ENCODE measurements at places on chromosomes 7 and 10.

GRCh38 chr10:78335371-78335690 lies 301.7 kb downstream of the RPS24 start:
- no peak for DNase-seq

GRCh38 chr10:32972460-32972859 lies 14.4 kb upstream of the ITGB1 start:
- DNase-seq, result no peak

DNA sequence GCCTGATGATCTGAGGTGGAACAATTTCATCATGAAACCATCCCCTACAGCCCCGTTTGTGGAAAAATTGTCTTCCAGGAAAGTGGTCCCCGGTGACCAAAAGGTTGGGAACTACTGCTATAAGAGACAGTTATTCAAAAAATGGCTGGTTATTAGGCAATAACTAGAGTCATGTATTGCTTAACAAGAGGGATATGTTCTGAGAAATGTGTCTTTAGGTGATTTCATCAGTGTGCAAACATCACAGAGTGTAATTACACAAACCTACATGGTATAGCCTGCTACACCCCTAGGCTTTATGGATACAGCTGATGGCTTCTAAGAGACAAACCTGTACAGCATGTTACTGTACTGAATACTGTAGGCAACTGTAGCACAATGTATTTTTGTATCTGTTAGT lies 71.3 kb upstream of the CSTF2T start:
- DNase-seq, result peak; percentile 1

DNA sequence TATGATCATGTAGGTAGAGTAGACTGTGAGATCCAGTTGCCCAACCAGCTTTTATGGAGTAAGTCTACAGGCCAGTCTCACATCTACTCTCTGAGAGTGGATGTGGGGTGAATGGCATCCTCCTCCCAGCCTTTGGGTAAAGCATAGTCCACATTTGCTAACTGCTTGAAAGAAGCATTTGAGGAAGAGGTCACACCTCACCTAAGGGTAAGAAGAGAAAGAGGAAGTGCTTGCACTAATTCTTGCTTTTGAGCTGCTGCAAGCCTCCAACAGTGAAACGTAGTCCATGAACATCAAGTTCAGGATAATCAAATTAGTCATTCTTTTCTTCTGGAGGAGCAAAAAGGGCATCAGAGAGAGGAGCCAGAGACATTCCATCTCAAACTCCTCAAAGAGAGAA lies 93.9 kb upstream of the AGR3 start:
- DNase-seq, result no peak

DNA sequence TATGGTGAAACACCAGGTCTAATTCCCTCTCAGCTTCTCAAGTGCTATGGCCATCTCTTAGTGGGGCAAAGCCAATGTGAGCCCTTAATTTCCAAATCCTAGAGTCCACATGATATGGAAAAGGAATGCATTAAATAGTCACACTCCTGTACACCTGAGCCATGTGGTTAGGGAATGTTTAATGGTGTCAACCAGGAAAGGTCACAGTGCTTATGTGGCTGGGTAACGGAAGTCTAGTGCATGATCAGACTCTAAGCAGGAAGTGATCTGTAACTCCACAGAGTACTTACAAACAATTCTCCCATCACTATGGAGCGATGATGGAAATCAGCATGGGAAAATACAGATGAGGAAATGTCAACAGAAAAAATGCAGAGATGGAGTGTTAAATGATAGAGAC lies 148.8 kb downstream of the MAGI2 start:
- peak; percentile 11 for DNase-seq

DNA sequence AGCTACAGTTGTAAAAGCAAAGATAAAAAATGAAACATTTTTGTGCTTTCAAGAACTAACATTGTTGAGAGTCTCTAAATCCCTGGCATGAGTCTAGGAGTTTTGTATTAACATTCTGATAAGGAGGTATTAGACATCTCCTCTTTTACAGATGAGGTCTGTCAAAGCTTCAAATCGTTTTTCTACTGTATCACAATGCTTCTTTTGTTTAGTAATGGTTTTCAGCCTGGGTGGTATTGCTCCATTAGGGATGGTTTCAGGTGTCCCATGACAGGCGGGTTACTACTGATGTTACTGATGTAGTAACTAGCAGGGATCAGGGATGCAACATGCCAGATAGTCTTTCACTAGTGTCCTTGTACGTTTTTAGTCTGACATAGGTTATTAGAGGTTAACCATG lies 27.4 kb downstream of the STAM start:
- no peak for DNase-seq

- DNase-seq, result no peak
Observed at GRCh38 chr10:132373241-132373955, 23.6 kb upstream of the PWWP2B start.

GRCh38 chr7:20742913-20743312 lies 43.8 kb downstream of the SP8 start:
- DNase-seq, result no peak

- no peak for DNase-seq
Observed at GRCh38 chr10:33381451-33382215, 47.2 kb upstream of the NRP1 start.

DNA sequence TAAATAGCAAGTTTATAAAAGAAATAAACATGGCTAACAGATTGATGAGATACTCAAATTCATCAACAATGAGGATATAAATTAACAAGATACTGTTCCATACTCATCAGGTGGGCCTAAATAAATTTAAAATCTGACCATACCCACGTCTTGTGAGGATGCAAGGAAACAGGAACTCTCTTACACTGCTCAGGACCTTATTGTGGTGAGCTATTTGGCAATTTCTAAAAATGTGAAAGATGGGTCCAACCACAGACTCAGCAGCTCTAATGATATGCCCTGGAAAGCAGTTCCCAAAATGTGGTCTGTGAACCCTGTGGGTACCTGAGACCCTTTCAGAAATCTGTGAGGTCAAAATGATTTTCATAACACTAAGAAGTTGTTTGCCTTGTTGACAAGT lies 21.5 kb downstream of the RPP38 start:
- no peak for DNase-seq

All from NCI-H510A treated with DMSO at 0.1 percent for 48 hours (cell line).